ENCODE measurements at places on chromosomes 3 and 15.

GRCh38 chr3:86416334-86416733 lies 574.6 kb downstream of the VGLL3 start:
- DNase-seq, result no peak

- DNase-seq, result no peak
These were observed 378.2 kb upstream of the AZI2 start for GRCh38 chr3:28726840-28727239.

- DNase-seq, result no peak
These were observed 706.9 kb downstream of the TBL1XR1 start for GRCh38 chr3:176490357-176490756.

GRCh38 chr15:70584838-70585706 lies 178.3 kb downstream of the UACA start:
- no peak for DNase-seq

DNA sequence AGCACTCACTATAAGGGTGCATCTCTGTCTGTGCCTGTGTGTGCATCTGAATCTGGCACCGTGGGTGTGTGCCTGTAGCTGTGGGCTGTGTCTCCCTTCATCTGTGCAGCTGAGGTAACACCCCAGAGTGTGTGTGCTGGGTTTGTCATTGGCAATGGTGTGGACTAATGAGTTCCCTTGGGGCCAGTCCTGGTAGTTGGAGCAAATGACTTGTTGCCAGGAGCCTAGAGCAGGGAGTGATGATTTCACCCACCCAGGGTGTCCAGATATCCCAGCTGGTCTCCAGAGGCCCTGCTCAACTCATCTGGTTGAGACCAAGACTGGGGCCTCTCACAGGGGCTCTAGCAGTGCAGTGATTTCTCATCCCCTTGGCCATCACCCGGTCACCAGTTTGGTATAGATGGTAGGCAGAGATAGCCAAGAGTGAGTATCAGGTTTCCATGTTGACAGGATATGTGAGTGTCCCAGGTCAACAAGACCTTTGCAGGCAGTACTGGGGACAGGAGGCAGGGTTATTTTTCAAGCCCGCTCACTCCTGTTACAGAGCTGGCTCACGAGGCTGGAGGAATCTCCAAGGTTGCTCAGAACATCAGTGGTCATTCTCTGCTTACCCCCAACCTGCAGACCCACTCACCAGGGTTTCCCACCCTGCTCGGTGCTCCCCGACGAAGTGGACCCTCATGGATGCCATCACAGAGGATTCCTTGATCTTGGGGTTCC lies 4.1 kb upstream of the HDAC11 start:
- no peak for DNase-seq
